ENCODE measurements at places on chromosomes 11 and 22.

DNA sequence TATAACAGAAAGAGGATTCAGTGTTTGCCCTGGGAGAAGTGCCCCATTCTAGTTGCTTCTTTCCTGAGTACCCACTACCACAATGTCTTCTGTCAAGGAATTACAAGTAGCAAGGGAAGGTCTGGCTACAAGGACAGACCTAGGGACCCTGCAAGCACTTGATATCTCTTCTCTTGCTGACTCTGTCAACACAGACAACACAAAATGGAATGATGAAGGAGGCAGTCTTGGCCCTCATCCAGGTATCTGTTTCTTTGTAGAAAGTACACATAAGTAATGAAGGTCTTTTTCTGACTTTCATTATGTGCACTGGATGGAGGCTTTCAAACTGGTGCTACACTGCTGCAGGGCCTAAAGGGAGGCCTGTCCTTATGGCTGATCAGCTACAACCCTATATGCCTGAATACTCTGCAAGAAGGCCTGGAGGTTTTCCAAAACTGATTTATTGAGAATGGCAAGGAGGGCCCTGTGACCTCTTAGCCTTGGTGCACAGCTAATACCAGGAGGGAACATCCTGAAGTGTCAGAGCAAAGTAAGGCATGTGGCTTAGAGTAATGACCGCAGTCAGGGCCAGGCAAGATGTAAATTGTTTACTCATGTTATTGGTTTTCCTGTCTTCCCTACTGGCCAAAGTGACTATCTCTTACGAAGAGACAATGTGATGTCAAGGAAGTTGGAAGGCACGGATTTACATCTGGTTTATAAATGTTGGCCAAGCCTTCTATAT is 31.2 kb downstream of the GAB2 start:
- no peak for DNase-seq

DNA sequence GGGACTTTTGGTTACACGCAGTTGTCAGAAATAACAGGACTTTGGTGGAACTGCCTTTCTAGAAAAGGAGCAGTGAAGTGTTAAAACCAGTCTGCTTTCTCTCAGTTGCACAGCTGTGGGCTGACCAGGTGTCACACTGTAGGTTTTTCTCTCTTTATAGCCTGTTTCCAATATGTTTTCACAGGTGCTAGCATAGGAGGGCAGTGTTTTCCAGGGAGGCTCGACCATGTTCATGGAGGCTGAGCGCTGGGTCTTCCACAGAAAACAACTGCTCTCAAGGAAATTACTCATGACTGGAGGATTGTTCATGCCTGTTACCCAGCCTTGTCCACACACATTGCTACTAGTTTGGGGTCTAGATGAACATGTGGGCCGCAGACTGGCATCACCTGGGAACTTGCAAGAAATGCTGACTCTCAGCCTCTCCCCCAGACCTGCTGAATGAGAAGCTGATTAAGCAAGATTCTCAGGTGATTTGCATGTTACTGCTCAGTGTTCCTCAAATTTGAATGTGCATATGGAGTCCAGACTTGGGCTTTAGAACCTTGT is 157.7 kb downstream of the MAML2 start:
- no peak for DNase-seq

GRCh38 chr11:126991596-126991995 is 9.0 kb downstream of the KIRREL3 start:
- DNase-seq = no peak

GRCh38 chr22:46023558-46023981 is 46.6 kb upstream of the WNT7B start:
- no peak for DNase-seq

DNA sequence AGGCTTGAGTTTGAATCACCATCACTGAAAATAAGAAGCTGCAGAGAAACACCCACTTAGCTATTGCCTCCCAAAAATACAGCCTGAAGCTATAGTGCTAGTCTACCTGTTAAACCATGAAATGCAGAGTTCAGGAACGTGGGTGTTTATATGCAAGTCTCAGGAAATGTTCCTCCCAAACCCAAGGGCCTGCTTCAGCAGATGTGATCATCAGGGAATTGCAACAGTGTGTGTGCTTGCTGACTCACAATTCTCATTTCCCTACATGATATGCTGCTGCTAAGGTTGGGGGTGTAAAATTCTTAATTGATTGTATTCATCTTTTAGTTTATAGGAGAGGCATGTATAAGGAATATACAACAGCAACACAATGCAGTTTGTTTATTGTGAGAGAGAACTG is 49.6 kb downstream of the NUP98 start:
- DNase-seq = no peak

DNA sequence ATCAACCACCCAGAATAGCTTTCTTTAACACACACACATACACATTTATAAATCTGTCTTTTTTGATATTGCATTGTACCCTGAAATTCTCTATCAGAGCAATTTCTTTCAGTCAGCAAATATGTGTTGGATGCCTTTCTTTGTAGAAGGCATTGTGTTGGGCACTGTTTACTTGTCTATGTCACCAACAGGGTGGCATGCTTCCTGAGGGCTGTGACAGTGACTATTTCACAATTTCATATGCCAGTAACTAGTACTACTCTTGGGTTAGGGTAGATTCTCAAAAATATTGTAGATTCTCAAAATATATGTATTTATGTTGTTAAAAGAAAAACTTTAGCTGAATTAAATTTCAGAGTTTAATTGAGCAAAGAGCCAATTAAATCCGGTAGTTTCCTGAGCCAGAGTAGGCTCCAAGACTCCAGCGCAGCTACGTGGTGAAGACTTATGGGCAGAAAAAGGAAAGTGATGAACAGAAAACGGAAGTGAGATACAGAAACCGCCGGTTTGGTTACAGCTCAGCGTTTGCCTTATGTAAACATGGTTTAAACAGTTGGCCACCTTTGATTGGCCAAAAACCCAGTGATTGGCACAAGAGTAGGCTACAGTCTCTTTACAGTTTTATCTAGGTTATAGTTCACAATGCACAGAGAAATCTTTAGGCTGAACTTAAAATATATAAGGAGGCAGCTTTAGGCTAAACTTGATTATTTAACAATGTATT is 723.3 kb downstream of the NTM start:
- DNase-seq = no peak

DNA sequence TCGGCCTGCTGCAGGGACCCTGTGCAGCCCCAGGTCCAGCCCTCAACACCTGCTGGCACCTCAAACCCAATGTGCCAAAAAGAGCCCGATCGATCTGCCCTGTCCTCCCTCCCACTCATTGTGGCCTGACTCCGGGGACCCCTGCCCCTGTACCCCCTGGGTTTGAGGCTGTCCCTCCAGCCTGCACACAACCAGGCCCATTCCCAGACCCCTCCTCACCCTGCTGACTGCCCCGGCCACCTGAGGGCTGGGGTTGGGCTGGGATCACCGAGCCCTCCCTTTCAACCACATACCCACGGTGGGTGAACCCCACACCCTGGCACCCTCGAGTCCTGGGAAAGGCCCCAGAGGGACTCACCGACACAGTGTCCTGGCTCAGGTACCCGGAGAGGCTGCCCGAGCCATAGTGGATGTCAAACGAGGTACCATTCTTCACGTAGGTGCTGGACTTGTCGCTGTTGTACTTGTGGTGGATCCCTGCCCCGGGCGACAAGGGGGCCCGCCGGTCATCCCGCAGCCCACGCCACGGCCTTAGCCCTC is 5.0 kb downstream of the CTSD start:
- DNase-seq = no peak

DNA sequence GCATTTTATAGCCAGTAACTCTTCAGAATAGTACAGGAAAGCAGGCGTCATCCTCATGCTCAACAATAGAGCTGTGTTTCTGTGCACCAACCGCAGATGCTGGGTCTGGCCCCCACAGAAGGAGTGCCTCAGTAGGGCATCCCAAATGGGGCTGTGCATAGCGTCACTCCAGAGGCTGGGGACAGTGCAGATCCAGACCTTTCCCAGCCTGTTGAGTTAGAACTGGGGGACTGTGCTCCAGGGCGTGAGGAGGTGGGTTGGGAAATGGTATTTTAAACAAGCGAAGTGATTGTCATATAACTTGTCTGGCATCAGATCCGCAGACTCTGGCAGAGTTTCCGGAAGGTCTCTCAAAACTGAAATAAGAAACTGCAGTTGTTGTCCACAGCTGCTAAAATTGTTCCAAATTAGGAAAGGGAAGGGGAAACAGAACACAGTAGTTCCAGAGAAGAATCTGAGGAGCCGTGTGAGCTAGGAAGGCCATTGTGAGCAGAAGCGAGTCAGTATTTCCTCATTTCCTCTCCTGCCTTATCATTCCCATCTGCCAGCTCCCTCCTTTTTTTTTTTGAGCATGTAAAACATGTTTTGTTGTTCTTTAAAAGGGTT is 52.2 kb downstream of the JAM3 start:
- no peak for DNase-seq

GRCh38 chr11:67572747-67573419 is 10.7 kb upstream of the GSTP1 start:
- no peak for DNase-seq

DNA sequence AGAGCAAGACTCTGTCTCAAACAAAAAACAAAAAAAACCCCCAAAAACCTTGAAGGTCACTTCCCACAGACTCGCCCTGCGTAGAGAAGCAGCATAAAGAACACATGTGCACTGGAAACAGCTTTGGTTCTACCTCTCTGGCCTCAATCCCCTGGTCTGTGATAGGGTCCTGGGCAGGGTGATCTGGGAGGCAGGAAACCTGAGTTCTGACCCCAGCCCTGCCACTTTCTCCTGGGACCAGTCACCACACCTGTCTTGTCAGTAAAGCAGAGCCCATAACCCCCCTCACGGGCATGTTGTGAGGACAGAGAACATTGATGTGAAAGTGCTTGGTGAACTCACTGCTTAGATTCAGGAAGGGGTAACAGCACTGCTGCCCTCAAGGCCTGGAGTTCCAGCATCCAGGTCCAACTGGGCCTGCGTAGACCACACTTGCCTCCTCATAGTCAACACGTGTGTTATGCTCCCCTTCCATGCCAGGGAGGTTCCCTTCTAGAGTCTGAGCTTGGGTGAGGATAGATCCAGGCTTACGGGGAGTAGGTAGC is 11.4 kb downstream of the UCP2 start:
- DNase-seq = no peak

Measured in activated CD4-positive, alpha-beta T cell treated with anti-CD3 and anti-CD28 coated beads, Interleukin-2, amount 50 U/mL, for 4 hours (primary cell).